ENCODE measurements at places on chromosomes 12 and 14.

DNA sequence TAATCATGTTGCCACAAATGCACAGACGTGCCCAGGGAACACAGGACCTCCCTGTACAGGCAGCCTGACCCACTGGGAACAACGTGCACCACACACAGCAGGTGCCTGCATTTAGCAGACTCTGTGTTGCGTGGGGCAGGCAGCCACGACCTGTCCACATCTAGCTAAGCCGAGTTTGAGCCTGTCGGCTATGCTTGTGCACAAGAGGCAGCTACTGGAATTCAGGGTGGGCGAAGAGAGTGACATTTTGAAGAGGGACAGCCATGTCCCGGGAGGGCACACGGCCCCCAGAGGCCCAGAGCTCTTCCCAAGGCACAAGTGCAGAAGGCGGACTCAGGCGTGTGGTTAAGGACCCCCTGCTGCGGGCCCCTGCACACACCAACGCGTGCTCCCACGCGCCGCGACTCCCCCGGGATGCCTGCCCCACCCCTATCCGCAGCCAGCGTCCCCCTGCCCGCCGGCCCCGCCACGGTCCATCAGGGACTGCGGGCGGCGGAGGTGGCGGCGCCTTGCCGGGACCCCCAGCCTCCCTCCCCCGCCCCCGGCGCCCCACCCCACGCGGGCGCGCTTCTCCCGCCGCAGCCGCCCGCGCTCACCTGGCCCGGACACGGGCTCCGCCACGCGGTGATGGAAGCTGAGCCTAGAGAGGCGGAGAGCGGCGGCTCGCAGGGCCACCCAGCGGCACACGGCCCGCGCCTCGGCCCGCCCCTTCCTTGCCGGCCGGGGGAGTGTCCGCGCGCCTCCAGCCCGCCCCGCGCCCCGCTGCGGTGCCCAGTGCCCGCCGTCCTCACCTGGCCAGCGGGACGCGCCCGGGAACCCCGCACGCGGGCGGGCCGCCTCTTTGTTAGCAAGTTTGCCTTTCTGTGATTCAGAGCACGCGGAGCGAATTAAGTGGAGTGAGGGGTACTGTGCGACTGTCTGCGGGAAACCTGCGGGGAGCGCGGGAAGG is 125.3 kb upstream of the PRMT8 start:
- no peak for DNase-seq

DNA sequence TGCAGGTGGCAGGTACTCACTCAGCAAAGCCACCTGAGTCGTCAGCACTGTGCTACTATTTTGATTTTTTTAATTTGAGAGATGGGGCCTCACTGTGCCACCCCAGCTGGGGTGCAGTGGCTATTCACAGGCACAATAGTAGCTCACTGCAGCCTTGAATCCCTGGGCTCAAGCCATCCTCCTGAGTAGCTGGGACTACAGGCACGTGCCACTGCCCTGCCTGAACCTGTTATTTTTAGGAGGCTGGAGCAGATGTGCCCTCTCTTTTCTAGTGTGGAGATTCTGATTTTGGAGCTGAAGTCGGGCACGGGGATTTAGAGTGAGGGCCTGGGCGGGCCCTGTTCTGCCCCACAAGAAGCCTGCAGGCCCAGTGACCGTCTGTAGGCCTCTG is 17.3 kb downstream of the SLC25A47 start:
- no peak for DNase-seq

- DNase-seq, result no peak
Measured at GRCh38 chr12:49043856-49044258, 16.7 kb downstream of the KMT2D start.

DNA sequence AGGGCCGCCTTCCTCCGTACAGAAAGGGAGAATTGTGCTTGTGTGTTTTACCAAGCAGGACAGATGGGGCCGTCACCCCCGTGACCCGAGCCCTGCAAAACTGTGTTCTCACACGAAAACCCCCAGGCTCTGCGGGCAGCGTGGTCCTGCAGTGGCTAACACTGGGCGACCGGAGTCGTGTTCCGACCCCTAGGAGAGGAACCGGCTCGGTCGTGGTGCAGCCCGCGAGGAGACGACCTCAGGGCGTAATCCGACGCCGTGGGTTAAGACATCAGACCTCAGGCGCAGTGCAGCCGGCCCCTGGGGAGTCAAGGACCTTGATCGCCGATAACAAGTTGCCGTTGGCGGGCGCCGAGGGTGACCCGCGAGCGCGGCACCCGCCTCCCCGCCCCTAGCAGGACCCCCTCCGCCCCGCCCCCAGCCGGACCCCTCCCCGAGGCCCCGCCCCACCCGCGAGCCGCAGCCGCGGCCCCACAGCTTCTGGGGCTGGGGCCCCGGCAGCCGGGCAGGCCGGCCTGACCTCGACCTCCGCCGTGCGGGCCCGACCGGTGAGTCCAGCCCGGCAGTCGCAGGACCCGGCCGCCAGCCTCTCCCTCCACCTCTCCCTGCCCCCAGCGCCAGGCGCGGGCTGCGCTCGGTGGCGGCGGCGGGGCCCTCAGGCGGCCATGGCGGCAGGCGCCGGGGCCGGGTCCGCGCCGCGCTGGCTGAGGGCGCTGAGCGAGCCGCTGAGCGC is at the start of gene CHPT1:
TSS of gene CHPT1 (plus strand) at position 444 of the 733 bp plus-strand sequence. CDS start at position 666, 222 bp downstream.
- DNase-seq, result peak; percentile 8

- DNase-seq, result peak; percentile 16
Measured at GRCh38 chr14:21041676-21042433, at the start of gene RNASE7. RNASE7 (plus strand) TSS chr14:21042362; CDS start chr14:21042993, 631 bp downstream.

DNA sequence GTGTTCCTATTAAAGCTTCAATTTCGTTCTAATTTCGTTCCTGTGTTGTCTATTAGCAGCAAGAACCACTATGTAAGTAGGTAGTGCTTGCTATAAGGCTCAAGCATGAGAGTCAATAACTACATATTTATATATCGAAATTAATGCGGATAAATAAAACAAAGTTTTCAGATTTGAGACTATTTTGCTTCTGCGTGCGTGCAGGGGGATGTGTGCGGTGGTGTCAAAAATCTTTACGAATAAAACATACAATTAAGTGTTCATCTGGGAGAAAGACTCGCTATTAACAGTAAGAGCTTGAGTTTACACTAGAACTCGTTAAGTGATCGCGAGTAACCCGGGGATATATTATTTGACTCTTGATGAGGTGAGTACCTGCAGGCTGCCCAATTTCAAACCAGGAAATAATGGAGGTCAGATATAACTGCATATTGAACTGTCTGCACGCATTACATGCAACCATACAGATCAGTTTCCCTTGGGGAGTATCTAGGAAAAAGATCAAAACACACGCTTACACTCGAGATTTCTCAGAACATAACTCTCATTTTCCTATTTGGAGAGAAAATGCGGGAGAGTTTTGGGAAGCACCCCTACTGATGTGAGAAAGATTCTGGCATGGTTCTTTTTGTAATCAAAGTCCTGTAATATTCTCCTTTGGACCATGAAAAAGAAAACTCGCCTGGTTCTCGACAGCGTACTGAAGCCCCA is 813 bp downstream of the TWF1 start:
- DNase-seq, result no peak

GRCh38 chr14:74501135-74501614 is 7.6 kb downstream of the ISCA2 start:
- no peak for DNase-seq

DNA sequence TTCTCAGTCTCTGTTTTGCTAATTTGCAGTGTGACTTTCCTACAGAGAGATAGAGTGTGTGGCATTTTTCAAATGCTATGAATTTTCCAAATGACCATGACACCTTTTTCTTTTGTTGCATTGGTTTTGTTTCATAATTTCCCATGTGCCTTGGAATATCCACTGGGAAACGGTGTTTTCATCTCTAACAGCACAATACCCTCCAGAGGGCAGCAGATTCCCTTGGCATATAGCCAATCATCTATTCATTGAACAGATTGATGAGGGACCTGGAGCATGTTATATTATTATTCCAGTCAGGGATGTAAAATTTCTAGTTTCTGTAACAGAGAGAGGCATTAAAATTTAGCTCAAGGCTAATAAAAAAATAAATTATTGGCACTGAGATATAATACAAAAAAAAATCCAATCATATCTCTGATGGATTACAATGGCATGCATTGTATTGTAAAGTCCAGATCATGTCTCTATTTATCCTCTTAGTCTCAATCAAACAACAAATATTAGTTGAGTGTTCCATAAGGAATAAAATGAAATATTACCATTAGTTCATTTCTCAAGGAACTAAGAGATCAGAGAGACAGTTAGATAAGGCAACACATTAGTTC is 29.6 kb upstream of the NTN4 start:
- peak; percentile 20 for DNase-seq

- no peak for DNase-seq
Measured at GRCh38 chr14:76775695-76776427, 14.6 kb downstream of the VASH1 start.

- DNase-seq, result no peak
Measured at GRCh38 chr14:67515386-67516079, 17.6 kb upstream of the PLEKHH1 start.

DNA sequence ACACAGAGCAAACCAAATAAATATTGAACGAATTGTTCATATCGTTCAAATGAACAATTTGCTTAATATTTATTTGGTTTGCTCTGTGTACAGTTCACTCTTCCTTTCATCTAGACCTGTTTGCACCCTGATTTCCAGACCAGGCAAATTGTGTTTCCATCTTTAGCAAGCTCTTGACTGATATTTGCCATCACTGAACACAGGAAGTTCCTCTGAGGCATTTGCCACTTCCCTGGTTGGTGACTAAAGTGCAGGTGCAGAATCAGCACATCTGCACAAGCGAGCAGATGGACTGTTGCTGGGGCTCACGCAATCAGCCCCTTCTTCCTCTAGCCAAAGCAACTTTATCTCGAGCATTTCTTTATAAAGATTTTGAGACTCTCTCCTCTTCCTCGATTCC is 112.9 kb downstream of the DAAM1 start:
- DNase-seq, result no peak

DNA sequence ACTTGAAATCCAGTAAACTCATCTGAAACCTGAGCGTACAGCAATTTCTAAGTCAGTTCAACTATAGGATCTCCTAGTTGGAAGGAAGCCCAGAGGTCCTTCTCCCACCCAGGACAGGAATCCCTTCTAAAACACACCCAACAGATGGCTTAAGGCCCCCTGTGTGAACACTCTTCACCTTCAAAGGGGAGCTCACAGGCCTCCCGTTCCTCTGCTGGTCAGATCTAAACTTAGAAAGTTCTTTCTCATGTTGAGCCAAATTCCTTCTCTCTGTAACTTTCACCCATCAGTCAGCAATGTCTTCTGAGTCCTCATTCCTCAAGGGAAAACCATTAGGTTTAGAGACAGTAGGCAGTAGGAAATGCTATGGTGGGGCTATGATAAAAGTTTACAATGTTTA is 355.2 kb downstream of the PCNX1 start:
- DNase-seq, result no peak
